ENCODE measurements at places on chromosomes 6 and 20. TPM values are rescaled to one million over a fixed set of nuclear protein-coding genes. Genes with fewer than 3 reads are reported as not detected.

DNA sequence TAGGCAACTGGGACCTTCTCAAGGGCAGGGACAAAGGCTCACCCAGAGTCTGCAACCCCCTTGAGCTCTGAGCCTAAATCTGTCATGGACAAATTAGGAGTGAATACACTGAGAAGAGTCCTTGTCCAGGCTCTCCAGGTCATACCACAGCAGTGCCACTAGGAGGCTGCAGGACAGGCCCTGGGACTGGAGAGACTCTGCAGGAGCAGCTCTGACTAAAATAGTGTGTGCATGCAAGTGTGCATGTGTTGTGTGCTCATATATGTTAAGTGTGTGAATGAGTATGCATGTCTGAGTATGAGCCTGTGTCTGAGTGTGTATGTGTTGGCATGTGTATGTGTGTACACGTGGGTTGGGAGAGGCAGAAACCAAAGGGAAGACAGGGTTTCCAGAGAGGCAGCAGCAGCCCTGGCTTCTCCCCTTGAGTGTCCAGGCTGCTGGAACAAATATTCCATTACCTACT, 27.1 kb downstream of the MRPL14 start:
- H3K27ac ChIP-seq = no peak overlapping the region
- H3K36me3 ChIP-seq = peaks cover 19% of the 10 kb centered on the region
- peaks cover 13% of the 10 kb centered on the region for H3K4me1 ChIP-seq
- no peaks in the 10 kb centered on the region for H3K27me3 ChIP-seq
- H3K4me3 ChIP-seq = no peak overlapping the region

GRCh38 chr6:19599796-19600464, 237.2 kb upstream of the ID4 start:
- no peak overlapping the region for H3K27ac ChIP-seq
- no peaks in the 10 kb centered on the region for H3K36me3 ChIP-seq
- H3K4me3 ChIP-seq = no peak overlapping the region

DNA sequence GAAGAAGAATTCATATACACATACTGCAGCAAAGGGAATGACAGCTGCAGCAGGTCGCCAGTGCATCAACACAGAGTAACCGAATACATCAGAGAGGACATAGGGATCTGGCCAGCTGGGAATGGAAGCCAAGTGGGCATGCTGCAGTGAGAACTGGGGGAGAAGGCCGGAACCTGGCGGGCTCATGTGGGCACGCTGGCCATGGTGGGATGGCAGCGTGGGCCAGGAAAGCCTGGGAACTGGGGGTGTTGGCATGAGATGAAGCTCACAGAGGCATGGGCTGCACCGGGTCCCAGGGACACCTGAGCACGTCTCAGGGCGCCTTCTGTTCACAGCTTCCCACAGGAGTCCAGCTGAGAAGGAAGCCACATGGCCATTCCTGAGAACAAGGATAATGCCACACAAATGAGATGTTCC, 139.5 kb upstream of the AGPAT4 start:
- H3K4me3 ChIP-seq = no peak overlapping the region
- no peak for DNase-seq
- H3K27ac ChIP-seq = no peak overlapping the region
- peaks cover 8% of the 10 kb centered on the region for H3K4me1 ChIP-seq
- H3K36me3 ChIP-seq = no peaks in the 10 kb centered on the region

Gene DACT2
- not detected for total RNA-seq

DNA sequence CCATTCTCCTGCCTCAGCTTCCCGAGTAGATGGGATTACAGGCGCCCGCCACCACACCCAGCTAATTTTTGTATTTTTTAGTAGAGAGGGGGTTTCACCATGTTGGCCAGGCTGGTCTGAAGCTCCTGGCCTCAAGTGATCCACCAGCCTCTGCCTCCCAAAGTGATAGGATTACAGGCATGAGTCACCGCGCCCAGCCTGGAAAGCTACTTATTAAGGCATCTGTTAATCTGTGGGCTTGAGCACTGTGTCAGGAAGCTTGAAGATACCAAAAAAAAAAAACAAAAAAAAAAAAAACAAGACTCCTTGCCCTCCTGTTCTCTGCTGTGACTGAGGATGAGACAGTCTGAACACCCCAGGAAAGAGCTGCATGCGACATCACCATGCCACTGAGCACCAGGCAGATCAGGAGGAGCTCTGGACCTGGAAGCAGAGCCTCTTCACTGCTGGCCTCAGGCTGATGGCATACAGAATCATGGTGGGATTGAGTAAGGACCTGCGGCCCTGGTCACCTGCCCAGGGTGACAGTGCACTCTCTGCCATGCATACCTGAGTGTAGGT, 166.5 kb upstream of the SNX9 start:
- H3K4me1 ChIP-seq = no peaks in the 10 kb centered on the region
- H3K27ac ChIP-seq = no peak overlapping the region
- no peak for DNase-seq
- peaks cover 20% of the 10 kb centered on the region for H3K36me3 ChIP-seq
- no peaks in the 10 kb centered on the region for H3K27me3 ChIP-seq

Gene RREB1
- 61.8 TPM for total RNA-seq

GRCh38 chr6:158815907-158816306, 3.3 kb downstream of the EZR start:
- peak overlapping the region; percentile 99 for H3K27ac ChIP-seq
- peaks cover 9% of the 10 kb centered on the region for H3K36me3 ChIP-seq

Gene NNAT
- 65.2 TPM for total RNA-seq

Gene FAM83C
- not detected for total RNA-seq

DNA sequence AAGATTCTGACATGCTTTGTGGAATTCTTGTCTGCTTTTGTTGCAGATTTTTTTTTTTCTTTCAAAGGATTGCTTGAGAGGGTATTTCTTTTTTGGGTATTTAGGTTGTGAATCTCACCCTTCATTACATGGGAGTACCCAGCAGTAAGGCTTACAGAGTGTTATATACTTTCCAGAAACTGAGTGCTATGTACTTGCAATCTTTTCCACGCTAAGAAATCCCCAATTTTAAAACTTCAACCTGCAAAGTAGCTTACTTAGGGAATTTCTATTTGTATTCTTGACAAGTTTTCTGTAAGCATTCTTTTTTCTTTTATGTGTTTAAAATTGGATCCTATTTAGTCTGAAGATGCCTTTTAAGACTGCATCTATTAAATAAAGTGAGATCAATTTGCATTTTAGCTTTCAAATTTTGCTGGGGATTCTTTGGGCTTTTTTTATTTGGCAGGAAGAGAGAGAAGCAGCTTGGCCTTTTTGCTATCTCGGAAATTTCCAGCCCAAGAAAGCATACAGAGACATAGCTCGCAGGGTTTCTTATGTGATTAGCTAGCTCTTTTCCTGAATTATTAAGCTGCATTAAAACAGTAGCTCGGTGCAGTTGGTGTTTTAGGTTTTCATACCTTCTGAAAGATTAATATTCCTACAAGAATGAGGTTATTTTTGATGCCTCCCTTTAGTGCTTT, 42.6 kb downstream of the KCNS1 start:
- DNase-seq = no peak
- no peaks in the 10 kb centered on the region for H3K27me3 ChIP-seq
- no peak overlapping the region for H3K4me3 ChIP-seq
- no peaks in the 10 kb centered on the region for H3K4me1 ChIP-seq

Gene PROKR2
- total RNA-seq = not detected

Gene BIRC7
- total RNA-seq = not detected

Gene TJAP1
- total RNA-seq = 8.7 TPM

Gene OOEP
- not detected for total RNA-seq

GRCh38 chr6:15276036-15276985, 30.4 kb downstream of the JARID2 start:
- no peak for DNase-seq
- no peaks in the 10 kb centered on the region for H3K27me3 ChIP-seq
- H3K36me3 ChIP-seq = no peaks in the 10 kb centered on the region
- no peak overlapping the region for H3K27ac ChIP-seq
- peaks cover 63% of the 10 kb centered on the region for H3K4me1 ChIP-seq

Gene ANKRD66
- total RNA-seq = not detected

- H3K27ac ChIP-seq = no peak overlapping the region
- no peaks in the 10 kb centered on the region for H3K36me3 ChIP-seq
- peaks cover 48% of the 10 kb centered on the region for H3K4me1 ChIP-seq
- H3K27me3 ChIP-seq = no peaks in the 10 kb centered on the region
These were observed 54.2 kb upstream of the FAM83D start for GRCh38 chr20:38872036-38872435.

DNA sequence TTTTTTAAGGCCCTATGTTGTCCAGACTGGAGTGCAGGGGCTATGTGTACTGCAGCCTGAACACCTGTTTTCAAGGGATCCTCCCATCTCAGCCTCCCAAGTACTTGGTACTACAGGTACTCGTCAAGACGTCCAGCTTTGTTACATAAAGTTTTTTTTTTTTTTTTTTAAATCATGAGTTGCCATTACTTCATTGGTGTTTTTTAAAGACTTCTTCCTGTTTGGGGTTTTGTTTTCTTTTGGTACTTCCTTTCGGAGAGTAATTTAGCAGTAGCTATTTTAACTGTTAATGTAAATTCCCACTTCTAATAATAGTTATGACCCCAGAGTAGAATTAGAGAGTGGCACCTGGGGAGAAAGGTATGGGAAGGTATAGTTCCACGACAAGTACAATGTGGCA, 10.5 kb downstream of the ZNFX1 start:
- no peak overlapping the region for H3K27ac ChIP-seq
- no peak for DNase-seq
- H3K4me3 ChIP-seq = no peak overlapping the region
- peaks cover 58% of the 10 kb centered on the region for H3K4me1 ChIP-seq

DNA sequence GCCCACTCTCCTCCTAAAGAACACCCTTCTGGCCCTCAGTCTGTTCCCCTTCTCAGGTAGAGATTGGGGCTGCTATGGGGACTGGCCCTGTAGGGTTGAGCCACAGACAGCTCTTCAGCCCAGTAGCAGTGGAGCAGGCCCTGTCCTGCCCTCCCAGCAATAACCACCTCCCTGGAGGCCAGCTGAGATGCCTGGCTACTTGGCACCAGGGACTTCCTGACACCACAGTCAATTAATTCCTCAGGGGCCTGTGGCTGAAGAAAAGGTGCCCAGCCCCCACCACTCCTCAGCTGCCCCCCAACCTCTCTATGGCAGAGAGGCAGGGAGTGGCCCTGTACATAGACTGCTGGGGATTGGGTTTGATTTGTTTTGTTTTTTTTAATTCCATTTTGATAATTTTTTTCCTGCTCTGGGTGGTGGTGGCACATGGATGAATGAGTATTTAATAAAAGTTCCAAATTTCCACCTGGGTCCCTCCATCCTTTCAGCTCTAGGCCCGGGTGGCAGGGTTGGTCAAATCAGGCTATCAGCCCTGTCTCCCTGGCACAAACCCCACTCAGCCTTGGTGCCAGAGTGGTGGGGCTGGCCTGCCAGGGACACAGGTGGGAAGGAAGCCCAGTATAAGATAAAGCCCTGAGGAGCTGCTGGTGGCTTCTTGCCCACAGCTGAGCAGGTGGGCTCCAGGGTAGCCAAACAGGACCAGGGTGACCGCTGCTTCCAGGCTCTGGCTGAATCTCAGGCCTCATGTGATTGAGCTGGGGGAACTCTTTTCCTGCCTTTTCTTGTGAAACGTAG, 1.9 kb upstream of the DEF6 start:
- no peak overlapping the region for H3K4me3 ChIP-seq
- no peak overlapping the region for H3K27ac ChIP-seq
- peaks cover 54% of the 10 kb centered on the region for H3K36me3 ChIP-seq
- DNase-seq = no peak
- peaks cover 41% of the 10 kb centered on the region for H3K4me1 ChIP-seq

Gene BCL2L1
- total RNA-seq = 63.8 TPM

Gene UBD
- not detected for total RNA-seq

DNA sequence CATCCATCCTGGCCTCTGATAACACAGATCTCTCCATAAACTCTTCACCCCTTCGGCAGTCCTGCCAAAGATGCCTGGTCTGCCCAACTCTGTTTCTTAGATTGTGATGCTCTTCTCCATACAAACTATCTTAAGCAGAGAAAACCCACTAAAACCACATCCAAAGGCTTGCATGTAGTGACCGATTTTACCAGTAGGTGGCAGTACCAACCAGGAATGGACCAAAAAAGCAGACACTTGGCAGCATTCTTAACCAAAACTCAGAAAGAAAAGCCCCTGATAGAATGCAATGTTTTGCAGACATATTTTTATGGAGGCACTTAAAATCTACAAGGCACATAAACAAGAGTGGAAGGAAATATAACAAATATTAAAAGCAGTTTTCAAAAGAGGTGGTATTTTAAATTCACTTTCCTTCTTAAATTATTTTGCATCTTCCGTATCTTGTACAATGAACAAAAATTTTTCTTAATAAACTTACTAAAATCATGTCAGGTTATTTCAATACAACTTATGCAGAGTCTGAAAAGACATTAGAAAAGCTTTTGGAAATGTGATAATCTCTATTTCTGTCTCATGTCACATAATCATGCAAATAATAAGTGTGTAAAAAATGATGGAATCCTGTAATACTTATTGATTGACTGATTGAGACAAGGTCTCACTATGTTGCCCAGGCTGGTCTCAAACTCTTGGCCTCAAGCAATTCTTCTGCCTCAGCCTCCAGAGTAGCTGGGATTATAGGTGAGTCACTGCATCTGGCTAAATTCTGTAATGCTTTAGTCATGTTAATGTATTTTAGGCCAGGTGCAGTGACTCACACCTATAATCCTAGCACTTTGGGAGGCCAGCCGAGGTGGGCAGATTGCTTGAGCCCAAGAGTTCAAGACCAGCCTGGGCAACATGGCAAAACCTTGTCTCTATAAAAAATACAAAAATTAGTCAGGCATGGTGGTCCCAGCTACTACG, 29.4 kb downstream of the LRP11 start:
- DNase-seq = peak; percentile 86
- no peak overlapping the region for H3K27ac ChIP-seq
- no peak overlapping the region for H3K4me3 ChIP-seq

GRCh38 chr6:78709021-78709420, 158.3 kb upstream of the IRAK1BP1 start:
- H3K4me1 ChIP-seq = no peaks in the 10 kb centered on the region
- no peak for DNase-seq
- no peaks in the 10 kb centered on the region for H3K27me3 ChIP-seq
- no peaks in the 10 kb centered on the region for H3K36me3 ChIP-seq
- no peak overlapping the region for H3K4me3 ChIP-seq

- H3K36me3 ChIP-seq = peaks cover 35% of the 10 kb centered on the region
- DNase-seq = no peak
- H3K4me1 ChIP-seq = peaks cover 26% of the 10 kb centered on the region
- H3K4me3 ChIP-seq = no peak overlapping the region
These were observed 8.2 kb downstream of the HIVEP1 start for GRCh38 chr6:12020187-12020791.

DNA sequence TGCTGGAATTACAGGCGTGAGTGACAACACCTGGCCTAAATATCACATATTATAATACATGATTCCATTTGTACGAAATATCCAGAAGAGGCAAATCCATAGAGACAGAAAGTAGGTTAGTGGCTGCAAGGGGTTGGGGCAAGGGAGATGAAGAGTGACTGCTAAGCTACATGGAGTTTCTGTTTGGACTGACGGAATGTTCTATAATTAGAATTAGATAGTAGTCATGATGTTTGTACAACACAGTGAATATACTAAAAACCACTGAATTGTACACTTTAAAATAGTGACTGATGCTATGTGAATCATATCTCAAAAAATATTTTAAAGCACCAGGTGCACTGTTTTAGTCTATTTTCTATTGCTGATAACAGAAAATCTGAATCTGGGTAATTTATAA, 3.7 kb upstream of the HEBP2 start:
- H3K4me1 ChIP-seq = peaks cover 19% of the 10 kb centered on the region
- H3K4me3 ChIP-seq = no peak overlapping the region
- H3K36me3 ChIP-seq = no peaks in the 10 kb centered on the region
- no peaks in the 10 kb centered on the region for H3K27me3 ChIP-seq
- H3K27ac ChIP-seq = no peak overlapping the region
- DNase-seq = no peak

Gene DAAM2
- 41.7 TPM for total RNA-seq
